ENCODE measurements at places on chromosomes 11 and 22. TPM values are rescaled to one million over a fixed set of nuclear protein-coding genes. Genes with fewer than 3 reads are reported as not detected.

DNA sequence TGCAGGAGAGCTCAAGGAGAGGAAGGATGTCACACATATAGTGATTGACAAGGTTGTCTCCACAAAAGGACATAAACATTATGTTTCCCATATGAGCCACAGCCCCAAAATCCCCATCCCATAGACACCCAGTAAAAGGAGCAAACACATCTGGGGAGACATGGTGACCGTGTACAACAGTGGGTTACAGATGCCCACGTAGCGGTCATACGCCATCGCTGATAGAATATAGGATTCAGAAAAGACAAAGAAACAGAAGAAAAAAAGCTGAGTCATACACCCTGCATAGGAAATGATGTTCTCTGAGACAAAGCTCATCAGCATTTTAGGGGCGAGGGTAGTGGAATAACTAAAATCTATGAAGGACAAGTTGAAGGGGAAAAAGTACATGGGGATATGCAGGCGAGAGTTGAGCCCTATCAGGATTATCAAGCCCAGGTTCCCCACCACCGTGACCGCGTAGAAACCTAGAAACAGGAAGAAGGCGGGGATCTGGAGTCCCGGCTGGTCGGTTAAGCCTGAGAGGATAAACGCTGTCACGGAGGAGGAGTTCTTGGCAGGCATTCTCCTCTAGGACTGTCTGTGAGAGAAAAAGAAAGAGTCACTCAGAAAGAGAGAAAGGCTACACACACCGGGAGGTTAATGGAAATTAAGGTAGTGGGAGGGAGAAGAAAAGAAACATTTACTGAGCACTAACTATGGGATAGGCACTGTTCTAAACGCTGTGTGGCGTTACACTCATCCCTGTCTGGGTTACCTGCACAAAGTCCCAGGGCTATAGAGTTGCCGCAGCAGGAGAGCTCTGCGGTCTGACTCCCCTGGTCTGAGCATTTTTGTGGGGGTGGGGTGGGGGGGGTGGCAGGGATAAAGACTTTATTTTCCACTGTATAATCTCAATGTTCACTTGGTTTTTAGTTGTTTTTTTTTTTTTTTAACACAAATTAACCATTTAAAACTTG lies 36.1 kb upstream of the OR8B8 start:
- no peak for DNase-seq

The PKDREJ gene
- polyA plus RNA-seq, result 0.55 TPM

The PANX3 gene
- not detected for polyA plus RNA-seq

The TEAD1 gene
- 94.4 TPM for polyA plus RNA-seq

GRCh38 chr11:16853266-16853665 lies 114.8 kb downstream of the C11orf58 start:
- no peak for DNase-seq

DNA sequence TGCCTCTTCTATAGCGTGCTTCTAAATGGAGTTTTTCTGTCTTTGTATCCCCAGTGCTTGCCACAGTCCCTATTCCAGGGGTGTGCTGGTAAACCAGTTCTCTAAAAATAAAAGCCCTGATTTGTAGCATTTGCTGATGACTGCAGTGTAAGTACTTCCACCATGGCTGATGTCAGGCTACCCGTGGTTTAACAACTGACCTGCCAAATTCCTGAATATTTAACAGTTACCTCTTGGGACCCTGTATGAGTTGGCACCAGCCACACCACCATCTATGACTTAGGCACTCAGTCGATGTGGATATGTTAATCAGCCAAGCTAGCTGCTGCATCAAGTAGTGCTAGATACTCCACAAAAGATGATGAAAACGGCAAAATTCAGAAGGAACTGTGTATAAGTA lies 94.0 kb upstream of the MTNR1B start:
- no peak for DNase-seq

The CHRM1 gene
- polyA plus RNA-seq, result not detected

The KDM4E gene
- 0.47 TPM for polyA plus RNA-seq

- DNase-seq, result no peak
These were observed 33.1 kb upstream of the SMPD1 start for GRCh38 chr11:6357222-6357621.

The SYT13 gene
- polyA plus RNA-seq, result 12.6 TPM

The ADORA2A gene
- 7.1 TPM for polyA plus RNA-seq

DNA sequence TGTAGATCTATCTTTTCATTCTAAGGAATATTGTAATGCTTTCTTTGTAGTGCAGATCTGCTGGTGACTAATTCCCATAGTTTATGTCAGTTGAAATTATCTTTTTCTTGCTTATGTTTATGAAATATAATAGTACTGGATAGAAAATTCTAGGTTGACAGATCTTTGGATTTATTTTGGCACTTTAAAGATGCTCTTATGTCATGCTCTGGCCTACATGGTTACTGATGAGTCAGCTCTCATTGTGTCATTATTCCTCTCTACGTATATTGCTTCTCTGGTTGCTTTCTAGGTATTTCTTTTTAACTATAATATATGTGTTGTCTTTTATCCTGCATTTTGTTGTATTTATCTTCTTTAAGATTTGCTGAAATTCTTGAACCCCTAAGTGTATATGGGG lies 955.5 kb upstream of the CHORDC1 start:
- DNase-seq, result no peak

GRCh38 chr11:120024046-120024445 lies 113.9 kb downstream of the TRIM29 start:
- DNase-seq, result no peak

DNA sequence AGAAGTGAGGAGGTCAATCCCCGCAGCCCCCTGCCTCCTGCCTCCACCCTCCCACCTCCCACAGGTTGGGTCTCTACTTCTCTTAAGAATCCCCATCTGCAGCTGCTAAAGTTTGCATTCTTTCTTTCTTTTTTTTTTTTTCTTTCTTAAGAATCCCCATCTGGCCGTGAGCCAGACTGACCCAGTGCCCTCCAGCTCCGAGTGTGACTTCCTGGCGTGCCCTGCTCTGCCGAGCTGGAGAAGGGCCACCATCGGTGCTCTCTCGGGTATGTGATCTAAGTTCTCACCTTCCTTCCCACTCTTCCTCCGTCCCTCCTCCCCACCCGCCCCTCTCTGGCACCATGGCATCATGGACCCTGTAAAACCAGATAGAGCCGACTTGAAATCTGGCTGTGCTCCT lies 66.7 kb upstream of the LMO1 start:
- DNase-seq, result no peak

- DNase-seq, result no peak
These were observed 25.4 kb downstream of the RTL6 start for GRCh38 chr22:44472598-44472997.

- no peak for DNase-seq
These were observed 647.2 kb upstream of the ANO5 start for GRCh38 chr11:21545699-21546098.

The RIMBP3B gene
- not detected for polyA plus RNA-seq

DNA sequence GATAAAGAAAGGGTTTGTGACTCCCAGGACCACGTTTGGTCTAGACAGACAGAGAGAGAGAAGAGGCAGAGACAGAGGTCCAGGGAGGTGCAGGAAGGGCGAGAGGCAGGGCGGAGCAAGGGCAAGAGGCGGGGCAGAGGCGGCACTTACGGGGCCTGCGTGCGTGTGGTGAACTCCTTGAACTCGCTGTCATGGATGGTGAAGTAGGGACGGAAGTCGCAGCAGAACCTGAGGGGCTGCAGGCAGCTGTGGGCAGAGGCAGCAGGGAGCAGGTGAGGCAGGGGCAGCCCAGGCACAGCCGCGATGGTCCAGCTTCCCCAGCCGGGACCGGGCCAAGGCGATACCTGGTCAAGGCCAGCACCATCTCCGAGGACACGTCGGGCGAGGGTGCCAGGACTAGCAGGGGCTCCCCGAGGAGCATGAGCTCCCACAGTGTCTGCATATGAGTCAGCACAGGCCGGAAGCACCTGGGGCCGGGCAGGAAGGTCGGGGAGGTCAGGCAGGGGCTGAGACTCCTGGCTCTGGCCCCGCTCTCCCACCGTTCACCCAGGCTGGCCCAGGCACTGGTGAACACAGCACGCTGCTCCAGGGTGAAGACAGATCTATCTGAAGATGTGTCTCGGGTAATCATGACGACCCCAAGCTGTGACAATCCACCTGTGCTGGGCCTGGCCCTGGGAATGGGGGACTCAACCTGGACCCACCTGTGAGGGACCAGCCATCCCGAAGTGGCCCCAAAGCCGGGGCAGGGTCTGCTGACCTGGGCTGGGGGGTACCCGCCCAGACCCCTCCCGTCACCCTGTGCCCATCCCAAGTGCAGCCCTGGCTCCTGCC lies 7.2 kb upstream of the PLXNB2 start:
- no peak for DNase-seq

GRCh38 chr11:6626971-6627761 lies 7.9 kb upstream of the TPP1 start:
- DNase-seq, result no peak

The LAYN gene
- 7.3 TPM for polyA plus RNA-seq

The RCOR2 gene
- 12.2 TPM for polyA plus RNA-seq

GRCh38 chr22:50626314-50626849 lies 1.6 kb downstream of the ARSA start:
- DNase-seq, result no peak

GRCh38 chr11:70729949-70730348 lies 331.6 kb downstream of the CTTN start:
- no peak for DNase-seq

The TRPC6 gene
- polyA plus RNA-seq, result 10.2 TPM

GRCh38 chr11:105148241-105148640 lies 8.7 kb upstream of the CARD18 start:
- no peak for DNase-seq

- DNase-seq, result no peak
These were observed 35.8 kb downstream of the NADSYN1 start for GRCh38 chr11:71488681-71489270.

GRCh38 chr22:40423882-40424640 lies 53.7 kb downstream of the SGSM3 start:
- DNase-seq, result no peak
